ENCODE measurements at places on chromosomes 2 and 18.

- no peak for DNase-seq
These were observed 382.0 kb downstream of the SOX11 start for GRCh38 chr2:6074089-6074643.

GRCh38 chr2:33131749-33132148 is 185.0 kb downstream of the LTBP1 start:
- DNase-seq, result no peak

DNA sequence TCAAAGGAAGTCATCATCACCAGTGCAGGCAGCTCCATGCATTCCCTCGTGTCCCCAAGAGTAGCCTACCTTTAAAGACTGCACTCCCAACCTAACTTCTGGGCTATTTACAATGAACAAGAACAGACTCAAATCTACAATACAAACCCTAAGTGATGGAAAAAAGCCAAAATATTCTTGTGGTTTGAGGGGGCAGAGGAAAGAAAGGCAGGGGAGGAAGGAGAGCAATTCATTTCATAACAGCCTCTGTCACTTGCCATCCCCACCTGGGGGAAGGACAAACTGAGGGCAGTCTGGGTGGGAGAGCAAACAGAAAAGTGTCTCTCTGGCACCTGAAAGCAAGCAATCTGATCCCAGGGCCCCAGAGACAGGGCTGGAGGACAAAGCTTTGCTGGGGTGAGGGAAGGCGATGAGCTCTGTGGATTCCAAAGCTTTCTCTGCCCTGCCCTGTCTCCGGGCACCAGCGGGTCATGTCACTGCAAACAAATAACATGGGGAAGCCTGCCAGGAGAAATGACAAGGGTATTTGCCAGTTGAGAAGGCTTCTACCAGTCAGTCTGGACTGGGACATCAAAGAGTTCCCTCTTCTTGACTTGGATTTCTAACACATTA is 528.0 kb upstream of the TNP1 start:
- DNase-seq, result no peak

- DNase-seq, result no peak
These were observed 238.8 kb upstream of the TANK start for GRCh38 chr2:160921386-160921964.

GRCh38 chr18:77015771-77016710 is 116.5 kb downstream of the MBP start:
- DNase-seq, result no peak
